Activated T-helper 1 cell treated with anti-CD3 and anti-CD28 coated beads, Interleukin-2, amount 50 U/mL, for 16 hours (primary cell): ENCODE measurements at places on chromosomes 4 and X.

DNA sequence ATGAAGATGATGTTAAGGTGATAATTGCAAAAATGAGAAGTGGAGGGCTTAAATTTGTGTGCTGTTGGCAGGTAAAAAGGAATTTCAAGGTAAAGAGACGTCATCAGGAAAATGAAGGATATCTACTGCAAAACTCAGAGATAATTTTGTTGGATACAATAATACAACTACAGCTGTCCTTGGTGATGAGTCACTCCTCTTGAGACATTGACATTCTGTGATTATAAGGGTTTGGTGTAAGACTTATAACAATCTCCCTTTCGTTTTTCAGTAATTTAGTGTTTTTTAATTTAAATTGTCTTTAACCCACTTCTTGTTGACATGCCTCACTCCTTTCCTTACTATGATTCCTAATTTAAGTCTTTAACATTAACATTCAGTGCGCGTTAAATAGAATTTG is 1074.1 kb upstream of the SLIT2 start:
- no peak for DNase-seq

- no peak for DNase-seq
Measured at GRCh38 chrX:129566073-129566472, 26.0 kb downstream of the OCRL start.

- no peak for DNase-seq
Measured at GRCh38 chr4:67926485-67926884, 36.8 kb downstream of the TMPRSS11A start.

GRCh38 chrX:73913580-73913979 is 350.6 kb downstream of the CHIC1 start:
- DNase-seq = no peak

GRCh38 chr4:40462326-40462725 is 127.2 kb downstream of the CHRNA9 start:
- DNase-seq = no peak

- no peak for DNase-seq
Measured at GRCh38 chr4:68673143-68673542, 2.7 kb upstream of the UGT2B15 start.

DNA sequence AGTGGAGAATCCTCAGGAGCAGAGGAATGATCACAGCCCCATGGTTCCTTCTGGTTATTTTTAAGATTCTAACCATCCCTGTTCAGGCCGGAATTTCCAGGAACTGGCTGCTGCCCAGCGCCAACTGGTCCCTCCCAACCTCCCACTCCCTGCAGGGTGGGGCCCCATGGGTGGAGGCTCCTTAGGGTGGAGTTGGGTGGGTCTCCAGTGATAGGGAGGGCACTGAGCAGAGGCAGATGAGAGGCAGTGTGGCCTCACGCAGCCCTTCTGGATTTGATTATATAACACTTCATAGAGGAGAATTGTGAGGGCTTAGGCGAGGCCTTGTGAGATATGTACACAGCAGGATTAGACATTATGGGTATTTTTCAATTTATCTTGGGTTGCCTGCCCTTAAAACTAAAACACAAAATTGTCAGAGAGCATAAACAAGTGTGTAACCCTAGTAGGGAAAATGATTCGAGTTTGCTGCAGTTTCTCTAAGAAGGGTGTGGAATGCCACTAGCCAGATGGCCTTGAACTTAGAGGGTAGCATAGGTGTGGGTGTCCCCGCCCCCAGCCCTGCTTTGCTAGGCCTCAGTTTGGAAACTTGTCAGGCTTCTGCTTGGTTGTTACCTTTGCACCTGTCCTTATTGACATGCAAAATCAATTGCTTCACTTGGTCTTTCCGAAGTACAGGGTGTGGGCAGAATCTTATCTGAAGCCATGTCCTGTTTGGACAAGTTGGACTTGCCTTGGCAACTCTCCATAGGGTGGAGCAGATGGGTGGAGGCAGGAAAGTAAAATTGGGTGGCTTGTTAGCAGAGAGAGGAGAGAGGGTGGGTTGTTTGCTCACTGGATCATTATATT is 9.4 kb downstream of the KLF3 start:
- DNase-seq = no peak

- DNase-seq = no peak
Measured at GRCh38 chrX:42978655-42979379, 200.9 kb upstream of the PPP1R2C start.

GRCh38 chrX:9355739-9356138 is 109.1 kb upstream of the TBL1X start:
- DNase-seq = no peak

DNA sequence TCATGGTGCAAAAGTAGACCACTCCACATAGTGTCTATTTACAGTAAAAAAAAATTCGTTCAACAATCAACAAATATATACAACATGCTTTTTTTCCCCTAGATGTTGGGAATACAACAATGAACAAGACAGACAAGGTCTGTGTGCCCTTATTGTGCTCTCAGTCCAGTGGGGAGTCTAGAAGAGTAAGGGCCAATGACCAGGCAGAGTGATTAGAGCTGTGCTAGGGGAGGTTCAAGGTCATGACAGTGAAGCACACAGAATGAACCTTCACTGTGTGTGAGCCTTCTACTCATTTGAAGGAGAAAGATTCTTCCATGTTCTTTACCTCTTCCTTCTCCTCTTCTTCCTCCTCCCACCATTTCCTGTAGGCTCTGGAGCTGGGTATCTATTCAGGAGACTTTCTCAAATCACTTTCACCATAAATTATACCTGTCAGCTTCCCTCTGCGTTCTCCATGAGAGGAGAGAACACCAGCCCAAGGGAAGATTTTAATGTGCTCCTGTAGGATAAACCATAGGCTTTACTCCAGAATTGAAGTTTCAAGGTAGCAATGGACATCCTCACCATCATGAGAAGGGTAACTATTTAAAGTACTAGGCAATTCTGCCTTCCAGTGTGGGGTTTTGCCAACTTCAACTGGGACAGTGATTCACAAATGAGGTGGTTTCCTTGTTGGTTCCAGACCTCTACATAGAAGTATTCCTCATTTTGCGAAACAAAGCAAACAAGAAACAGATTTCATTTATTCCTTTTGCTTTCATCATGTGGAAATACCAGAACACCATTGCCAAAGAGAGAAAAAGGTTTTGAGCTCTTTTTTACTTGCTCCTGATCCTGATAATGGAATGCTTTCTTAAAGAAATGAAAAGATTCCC is 246.9 kb upstream of the GPC4 start:
- DNase-seq = no peak

DNA sequence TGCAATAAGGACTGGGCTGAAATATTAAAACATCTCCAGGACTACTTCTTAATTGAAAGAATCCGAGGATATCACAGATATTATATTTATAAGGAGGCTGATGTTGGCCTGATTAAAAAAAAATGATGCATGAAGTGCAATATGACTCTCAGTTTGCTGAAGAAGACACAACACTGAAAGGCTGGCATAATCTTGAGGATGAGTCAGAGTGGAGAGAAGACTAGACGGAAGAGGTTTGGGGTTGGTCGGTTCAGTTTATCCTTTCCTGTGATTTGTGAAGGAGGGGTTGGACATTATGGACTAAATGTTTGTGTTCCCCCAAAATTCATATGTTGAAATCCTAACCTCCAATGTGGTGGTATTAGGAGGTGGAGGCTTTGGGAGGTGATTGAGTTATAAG is 170.3 kb downstream of the CORIN start:
- DNase-seq = no peak

DNA sequence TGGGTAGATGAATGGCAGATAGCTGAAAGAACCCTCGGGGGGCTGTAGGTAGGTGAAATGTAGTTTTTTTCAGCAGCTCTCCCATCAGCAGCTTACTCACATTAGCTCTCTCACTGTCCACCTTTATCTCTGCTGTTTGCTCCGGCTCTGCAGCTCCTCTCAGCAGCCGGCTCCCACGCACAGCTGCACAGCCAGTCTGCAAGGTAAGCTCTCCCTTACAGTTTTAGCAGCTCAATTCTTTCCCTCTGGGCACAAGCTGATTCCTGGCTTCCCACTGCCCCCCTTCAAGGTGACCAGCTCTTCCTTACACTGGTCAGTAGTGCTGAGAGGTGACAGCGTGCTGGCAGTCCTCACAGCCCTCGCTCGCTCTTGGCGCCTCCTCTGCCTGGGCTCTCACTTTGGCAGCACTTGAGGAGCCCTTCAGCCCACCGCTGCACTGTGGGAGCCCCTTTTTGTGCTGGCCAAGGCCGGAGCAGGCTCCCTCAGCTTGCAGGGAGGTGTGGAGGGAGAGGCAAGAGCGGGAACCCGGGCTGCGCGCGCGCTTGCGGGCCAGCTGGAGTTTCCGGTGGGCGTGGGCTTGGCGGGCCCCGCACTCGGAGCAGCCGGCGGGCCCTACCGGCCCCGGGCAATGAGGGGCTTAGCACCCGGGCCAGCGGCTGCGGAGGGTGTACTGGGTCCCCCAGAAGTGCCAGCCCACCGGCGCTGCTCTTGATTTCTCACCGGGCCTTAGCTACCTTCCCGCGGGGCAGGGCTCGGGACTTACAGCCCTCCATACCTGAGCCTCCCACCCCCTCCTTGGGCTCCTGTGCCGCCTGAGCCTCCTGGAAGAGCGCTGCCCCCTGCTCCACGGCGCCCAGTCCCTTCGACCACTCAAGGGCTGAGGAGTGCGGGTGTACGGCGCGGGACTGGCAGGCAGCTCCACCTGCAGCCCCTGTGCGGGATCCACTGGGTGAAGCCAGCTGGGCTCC is 393.6 kb downstream of the CENPC start:
- DNase-seq = no peak

GRCh38 chr4:139853309-139853708 is 187.7 kb downstream of the MGST2 start:
- DNase-seq = no peak

DNA sequence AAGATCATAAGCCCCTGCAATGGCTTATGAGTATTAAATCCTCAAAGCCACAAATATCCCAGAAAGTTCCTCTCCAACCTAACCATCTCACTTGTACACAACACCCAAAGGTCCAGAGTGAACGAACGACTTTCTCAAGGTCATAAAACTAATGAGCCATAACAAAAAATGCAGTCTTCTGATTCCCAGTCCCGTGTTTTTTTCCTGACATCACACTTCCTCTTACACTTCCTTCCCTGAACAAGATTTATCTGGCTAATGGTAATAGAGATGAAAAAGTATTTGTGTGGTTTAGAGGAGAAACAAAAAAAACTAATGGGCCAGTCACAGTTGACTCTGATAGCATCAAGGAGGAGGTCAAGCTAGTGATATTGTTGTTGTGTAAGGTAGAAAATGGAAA is 99.5 kb upstream of the KLHL13 start:
- DNase-seq = no peak

DNA sequence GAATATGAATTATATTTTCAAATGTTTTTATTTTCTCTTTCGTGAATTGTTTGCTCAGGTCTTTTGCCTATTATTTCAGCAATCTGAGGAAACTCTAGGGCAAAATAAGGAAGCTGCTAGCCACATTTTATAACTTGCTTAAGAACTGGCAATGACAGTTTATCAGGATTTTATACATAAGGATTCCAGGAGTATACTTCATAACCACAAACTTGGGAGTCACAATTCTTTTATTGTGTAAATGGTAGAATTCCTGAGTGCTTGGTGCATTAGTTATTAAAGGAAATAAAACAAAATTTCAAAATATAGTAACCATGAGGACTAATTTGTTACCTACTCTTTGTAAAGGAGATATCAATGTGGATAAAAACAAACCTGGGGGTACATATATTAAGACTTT is 54.4 kb downstream of the PALLD start:
- no peak for DNase-seq

GRCh38 chr4:110492522-110492921 is 16.6 kb downstream of the ENPEP start:
- DNase-seq = no peak

- DNase-seq = no peak
Measured at GRCh38 chrX:37912304-37912703, 64.9 kb upstream of the DYNLT3 start.

GRCh38 chr4:187362937-187363857 is 632.4 kb upstream of the ZFP42 start:
- DNase-seq = no peak

DNA sequence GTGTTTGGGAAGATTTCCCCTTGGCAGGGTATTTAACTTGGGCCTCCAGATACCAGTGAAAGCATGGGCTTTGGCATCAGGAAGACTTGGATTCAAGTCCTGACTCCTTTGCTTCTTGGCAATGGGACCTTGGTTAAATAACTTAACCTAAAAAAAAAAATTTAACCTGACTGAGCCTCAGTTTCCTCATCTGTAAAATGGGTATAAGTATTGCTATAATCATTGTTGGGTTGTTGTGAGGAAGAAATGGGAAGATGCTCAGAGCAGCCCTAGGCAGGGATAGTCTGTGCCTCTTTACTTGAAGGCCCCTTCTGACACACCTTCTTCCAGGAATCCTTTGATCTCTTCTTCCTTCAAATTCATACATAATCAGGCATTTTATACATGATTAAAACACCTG is 70.3 kb downstream of the ZCCHC12 start:
- DNase-seq = no peak

GRCh38 chr4:153652051-153652784 is 31.9 kb upstream of the TLR2 start:
- no peak for DNase-seq
